ENCODE measurements at places on chromosomes 16 and 17. TPM values are rescaled to one million over a fixed set of nuclear protein-coding genes. Genes with fewer than 3 reads are reported as not detected.

MMP2 gene
- 2,660 TPM for total RNA-seq

CYB561 gene
- total RNA-seq = 16.7 TPM

MSRB1 gene
- 6.1 TPM for total RNA-seq

GRAP gene
- 0.33 TPM for total RNA-seq

TBC1D3G gene
- not detected for total RNA-seq

ABCC12 gene
- total RNA-seq = 0.15 TPM

PNPO gene
- 45.8 TPM for total RNA-seq

NLRC3 gene
- total RNA-seq = 0.15 TPM

VWA3A gene
- not detected for total RNA-seq

C16orf92 gene
- not detected for total RNA-seq
